HTR-8/SVneo (cell line): ENCODE measurements at places on chromosomes 2 and 18.
A peak's percentile ranks its signal among the peaks of the same experiment; 100 is the strongest.

- no peak for DNase-seq
Observed at GRCh38 chr18:42113529-42114191, 158.6 kb downstream of the PIK3C3 start.

DNA sequence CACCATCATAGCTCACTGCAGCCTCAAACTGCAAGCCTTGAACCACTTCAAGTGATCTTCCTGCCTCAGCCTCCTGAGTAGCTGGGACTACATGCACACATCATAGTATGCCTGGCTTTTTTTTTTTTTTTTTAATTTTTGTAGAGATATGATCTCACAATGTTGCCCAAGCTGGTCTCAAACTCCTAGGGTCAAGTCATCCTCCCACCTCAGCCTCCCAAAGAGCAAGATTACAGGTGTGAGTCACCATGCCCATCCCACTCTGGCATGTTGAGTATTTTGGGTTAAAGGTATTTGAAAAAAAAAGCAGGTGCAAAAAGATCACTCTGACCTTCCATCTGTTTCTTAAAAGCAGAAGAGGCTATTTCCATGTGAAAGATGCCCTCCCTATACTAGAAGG lies 86.4 kb upstream of the FZD7 start:
- DNase-seq = no peak

DNA sequence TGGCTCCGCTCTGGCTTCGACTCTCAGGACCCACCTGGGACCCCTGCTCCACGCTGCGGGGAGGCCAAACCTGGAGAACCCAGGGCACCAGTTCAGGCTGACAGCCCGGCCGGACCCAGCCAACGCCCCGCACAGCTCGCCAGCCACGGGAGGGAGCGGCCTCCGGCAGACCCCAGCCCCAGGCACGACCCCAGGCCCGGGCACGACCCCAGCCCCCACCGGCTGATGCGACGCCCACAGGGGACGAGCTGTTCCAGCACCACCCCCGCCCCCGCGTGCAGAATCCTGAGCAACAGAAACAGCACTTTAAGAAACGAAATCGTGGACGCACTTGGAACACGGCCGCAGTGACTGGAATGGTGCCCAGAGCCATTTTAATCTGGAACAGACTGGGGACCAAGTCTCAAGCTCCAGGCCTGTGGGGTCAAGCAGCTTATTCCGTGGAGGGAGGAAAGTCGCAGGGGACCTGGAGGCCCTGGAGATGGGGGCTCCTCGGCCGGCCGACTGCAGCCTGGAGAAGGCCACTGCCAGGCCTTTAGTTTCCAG lies 74.2 kb downstream of the MBP start:
- DNase-seq = no peak

- no peak for DNase-seq
Observed at GRCh38 chr2:45874344-45874743, 222.9 kb downstream of the PRKCE start.

- no peak for DNase-seq
Observed at GRCh38 chr2:232349946-232350635, 28.5 kb upstream of the ALPP start.

DNA sequence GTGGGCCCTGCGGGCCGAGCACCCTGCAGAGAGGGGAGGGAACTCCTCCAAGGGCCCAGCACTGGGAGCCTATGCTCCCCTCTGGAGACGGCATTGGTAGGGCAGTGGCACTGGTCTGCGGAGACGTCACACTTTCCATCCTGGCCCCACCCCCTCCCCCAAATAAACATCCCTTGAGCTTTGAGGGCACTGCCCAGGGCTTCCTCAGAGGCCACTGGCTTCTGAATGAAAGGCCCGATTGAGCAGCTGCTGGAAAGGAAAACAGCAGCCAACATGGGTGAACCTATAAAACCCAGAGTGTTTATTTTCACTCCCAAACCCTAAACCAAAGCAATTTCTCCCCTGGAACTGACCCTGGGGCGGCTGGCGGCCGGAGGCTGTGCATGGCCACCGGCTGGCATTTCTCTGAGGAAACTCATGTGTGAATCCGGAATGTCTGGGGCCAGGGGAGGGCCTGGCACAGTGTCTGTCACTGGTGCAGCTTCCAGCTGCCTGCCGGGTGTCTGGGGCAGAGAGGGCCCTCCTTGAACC lies 138.9 kb downstream of the DYSF start:
- no peak for DNase-seq

DNA sequence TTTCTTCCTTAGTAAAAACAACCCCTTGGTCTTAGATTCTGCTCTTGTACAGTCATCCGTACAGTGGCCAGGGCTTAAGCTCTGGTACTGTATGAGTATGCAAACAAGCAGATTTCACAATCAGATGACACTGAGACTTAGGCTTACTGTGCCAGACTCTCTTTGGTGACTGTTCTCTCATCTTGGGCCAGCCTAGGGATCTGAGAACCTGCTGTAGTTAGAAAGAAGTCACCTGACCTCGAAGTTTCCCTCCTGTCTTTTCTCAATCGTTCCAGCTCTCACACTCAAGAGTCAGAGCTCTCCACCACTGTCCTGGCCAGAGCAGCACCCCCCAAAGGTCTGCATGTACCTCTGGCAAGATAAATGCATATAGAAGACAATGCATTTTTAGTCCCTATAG lies 63.2 kb downstream of the ZEB2 start:
- DNase-seq = no peak

- DNase-seq = no peak
Observed at GRCh38 chr18:14919666-14920065, 171.7 kb downstream of the ANKRD30B start.

DNA sequence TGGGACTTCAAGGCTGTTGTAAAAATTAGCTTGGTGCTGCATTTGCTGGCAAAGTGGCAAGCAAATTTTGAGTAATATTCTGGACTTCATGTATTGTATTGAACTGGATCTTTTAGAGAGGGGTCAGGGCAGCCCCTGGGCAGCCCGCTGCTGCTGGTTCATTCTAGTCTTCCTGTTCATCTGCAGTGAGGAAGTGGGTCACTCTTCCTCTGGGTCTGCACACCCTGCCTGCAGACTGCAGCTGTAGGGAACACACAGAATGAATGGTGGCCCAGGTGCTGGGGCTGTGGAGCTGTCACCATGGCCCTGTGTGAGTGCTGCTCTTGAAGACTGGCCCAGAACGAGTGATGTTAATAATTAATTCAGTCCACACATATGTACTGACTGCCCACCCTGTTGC lies 9.4 kb downstream of the SH3RF3 start:
- no peak for DNase-seq

GRCh38 chr2:8541223-8541622 lies 140.6 kb upstream of the ID2 start:
- DNase-seq = no peak

DNA sequence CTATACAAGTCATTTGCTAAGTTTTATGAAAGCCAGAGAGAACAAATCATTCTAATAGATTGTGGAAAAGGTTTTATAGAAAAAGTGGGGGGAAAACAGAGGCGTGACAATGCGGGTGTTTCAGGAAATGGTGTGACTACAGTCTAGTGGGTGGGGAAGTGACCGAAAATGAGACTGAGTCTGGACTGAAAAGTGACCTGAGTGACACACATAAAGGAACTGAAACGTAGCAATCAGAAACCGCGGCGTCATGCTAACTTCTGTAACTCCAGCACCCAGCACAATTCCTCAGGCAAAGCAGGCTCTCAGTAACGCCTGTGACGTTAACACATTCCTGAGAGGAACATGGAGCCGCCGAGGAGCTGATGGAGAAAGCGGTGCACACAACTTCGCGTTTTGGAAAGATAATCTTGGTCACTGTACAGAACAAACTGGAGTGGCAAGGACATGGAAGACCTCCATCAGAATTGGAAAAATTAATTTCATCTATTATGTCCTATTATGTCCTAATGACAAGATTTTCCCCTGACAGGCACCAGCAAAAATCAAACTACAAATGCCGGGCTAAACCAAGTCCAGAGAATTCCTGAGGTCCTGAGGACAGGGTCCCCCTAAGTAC lies 1.4 kb upstream of the CD226 start:
- DNase-seq = no peak

- no peak for DNase-seq
Observed at GRCh38 chr18:22132258-22132657, 37.1 kb upstream of the GATA6 start.

GRCh38 chr2:157760949-157761348 lies 115.2 kb downstream of the ACVR1 start:
- DNase-seq = no peak

DNA sequence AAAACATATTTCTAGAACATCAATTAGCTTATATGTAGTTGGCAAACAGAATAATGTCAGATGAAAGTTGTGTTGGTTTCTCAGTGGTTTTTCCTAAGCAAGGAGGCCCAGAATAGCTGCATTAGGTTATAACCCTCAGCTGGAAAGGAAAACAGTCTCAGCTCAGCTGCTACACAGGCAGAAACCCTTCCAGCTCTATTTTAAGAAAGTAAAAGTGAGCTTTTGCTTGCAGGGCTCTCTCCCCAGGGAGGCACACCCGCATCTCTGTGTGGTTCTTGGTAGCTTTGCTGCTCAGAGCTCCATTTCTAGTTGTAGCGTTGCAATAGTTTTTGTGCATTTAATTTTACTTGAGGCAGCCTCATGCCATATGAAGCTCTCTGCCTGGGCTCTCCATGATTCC lies 54.6 kb downstream of the PIKFYVE start:
- DNase-seq = no peak

- no peak for DNase-seq
Observed at GRCh38 chr2:134408791-134409190, 154.9 kb downstream of the MGAT5 start.

GRCh38 chr2:44916291-44916690 lies 25.2 kb upstream of the SIX3 start:
- no peak for DNase-seq

GRCh38 chr2:166591226-166591625 lies 97.2 kb upstream of the SCN7A start:
- no peak for DNase-seq

GRCh38 chr18:57542126-57542525 lies 44.4 kb downstream of the FECH start:
- DNase-seq = no peak

DNA sequence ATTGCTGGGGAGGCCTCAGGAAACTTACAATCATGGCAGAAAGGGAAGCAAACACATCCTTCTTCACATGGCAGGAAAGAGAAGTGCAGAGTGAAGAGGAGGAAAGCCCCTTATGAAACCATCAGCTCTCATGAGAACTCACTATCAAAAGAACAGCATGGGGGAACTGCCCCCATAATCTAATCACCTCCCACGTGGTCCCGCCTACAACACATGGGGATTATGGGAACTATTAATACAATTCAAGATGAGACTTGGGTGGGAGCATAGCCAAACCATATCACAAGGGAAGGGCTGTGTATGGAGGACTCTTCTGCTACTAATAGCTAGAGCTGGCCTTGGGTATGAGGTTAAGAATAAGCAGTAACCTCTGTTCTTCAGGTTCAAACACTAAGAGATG lies 8.8 kb upstream of the SETBP1 start:
- DNase-seq = no peak

DNA sequence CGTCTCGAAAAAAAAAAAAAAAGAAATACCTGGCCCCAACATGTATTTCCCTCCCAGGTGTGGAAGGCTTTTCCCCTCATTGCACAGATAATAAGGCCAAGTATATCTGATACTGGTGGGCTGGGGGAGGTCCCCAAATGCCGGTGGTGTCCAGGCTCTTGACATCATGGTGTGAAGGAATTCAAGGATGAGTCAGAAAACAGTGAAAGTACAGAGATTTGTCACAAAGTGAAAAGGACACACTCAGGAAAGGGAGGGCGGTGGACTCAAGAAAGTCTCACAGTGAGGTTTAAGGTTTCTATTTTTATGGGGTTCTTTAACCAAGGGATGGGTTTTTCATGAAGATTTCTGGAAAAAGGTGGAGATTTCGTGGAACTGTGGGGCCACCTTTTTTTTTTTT lies 37.8 kb upstream of the FZD5 start:
- DNase-seq = no peak

GRCh38 chr2:165044505-165045303 lies 89.4 kb upstream of the SLC38A11 start:
- no peak for DNase-seq

DNA sequence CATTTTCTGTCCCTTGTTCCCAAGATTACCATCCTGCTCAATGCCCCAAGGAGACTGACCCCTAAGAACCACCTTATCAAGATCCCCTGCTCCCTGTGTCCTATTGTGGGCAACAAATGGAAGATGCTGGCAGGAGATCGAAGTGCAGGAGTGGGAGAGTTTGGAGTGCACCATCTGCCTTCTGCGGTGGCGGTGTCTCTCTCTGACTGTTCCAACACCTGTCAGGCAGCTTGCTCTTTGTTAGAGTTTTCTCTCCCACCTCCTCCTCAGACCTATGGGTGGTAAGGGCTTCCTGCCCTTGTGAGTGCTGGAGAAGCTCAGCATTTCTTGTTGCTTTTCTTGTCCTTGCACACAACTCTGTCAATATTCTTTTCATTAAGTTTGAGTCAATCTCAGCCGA lies 64.1 kb upstream of the SPHKAP start:
- no peak for DNase-seq

- DNase-seq = no peak
Observed at GRCh38 chr2:189406586-189407233, 34.6 kb upstream of the WDR75 start.

- DNase-seq = no peak
Observed at GRCh38 chr18:68234131-68234530, 480.8 kb downstream of the TMX3 start.

DNA sequence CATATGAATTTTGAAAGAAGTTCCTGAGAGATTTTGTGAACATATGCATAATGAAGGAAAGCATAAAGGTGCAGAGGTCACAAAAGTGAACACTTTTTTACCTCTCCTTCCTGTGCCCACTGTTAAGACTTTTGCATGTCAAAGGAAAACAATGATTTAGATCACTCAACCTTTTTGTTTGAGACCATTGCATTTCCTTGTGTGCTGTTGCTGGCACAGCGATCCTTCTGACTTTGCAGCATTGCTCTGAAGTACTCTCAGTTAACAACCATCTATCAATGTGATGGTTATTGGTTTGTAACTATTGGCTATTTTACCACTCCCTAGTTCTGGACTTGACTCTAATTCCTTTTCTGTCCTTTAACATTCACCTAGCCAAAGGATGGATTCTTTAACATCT lies 61.7 kb upstream of the TFPI start:
- DNase-seq = no peak

- DNase-seq = peak; percentile 20
Observed at GRCh38 chr2:118032169-118033013, 18.5 kb upstream of the CCDC93 start.
